Karpas-422 (cell line): ENCODE measurements at places on chromosomes 6 and 20.

GRCh38 chr6:127385668-127386430, 42.4 kb upstream of the ECHDC1 start:
- DNase-seq, result no peak

DNA sequence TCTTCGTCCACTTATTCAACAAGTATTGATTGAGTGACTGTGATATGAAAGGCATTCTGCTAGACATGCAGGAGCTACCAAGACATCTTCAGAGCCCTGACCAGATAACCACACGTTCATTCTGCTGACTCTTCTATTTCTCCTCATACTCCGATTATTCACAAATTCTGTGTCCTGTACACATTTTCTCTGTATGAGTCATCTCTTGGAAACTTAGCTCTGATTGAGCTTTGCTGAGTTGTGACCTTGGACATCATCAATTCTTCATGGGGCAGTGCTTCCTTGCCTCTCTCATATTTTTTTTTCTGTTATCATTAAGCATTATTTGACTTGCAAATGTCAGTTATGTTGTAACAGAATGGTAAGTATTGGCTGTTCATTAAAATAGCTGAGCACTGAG, 351.6 kb upstream of the CNR1 start:
- DNase-seq, result peak; percentile 10

- no peak for DNase-seq
Measured at GRCh38 chr20:4007383-4008025, 7.9 kb downstream of the RNF24 start.

DNA sequence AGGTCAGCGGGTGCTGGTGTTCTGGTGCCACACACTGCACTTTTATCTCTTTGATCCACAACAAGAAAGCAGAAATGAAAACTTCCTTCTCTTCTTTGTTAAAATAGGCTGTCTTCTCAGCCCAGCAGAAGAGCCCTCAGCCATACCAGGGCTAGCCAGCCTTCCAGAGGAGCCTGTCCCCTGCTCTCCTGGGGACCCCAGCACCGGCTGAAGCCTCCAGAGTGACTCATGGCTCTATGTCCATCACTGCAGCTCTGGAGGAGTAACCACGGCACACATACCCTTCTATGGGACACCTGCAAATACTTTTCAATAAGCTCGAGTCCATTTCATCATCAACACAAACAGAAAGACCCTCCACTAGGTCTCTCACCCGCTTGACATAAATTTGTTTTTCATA, 135.6 kb upstream of the CST7 start:
- DNase-seq, result no peak

DNA sequence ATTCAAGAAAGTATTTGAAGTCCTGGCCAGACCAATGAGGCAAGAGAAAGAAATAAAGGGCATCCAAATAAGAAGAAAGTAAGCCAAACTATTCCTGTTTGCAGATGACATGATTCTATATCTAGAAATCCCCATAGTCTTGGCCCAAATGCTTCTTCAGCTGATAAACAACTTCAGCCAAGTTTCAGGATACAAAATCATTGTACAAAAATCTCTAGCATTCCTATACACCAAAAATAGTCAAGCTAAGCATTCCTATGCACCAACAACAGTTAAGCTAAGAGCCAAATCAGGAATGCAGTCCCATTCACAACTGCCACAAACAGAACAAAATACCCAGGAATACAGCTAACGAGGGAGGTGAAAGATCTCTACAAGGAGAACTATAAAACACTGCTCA, 60.1 kb upstream of the PHIP start:
- DNase-seq, result no peak

DNA sequence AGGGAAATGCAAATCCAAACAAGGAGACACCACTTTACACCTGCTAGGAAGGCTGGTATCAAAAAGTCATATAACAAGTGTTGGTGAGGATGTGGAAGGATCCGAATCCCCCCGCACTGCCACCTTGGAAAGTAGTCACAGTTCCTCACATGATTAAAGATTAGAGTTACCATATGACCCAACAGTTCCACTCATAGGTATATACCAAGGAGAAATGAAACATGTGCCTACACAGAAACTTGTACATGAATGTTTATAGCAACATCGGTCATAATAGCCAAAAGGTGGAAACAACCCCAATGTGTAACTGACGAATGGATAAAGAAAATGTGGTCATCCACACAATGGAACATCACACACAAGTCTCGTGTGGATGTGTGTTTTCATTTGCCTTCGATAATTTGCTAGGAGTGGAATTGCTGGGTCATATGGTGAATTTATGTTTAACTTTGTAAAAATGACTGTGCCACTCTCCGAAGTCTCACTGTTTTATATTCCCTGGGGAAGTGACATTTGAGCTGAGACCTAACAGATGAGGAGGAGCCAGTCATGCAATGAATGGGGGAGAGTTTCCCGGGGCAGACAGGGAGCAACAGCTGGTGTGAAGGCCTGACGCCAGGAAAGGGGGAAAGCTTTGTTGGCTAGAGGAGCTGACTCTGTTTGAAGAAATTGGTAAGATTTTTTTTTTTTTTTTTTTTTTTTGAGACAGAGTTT, 125.9 kb upstream of the MLN start:
- no peak for DNase-seq

- DNase-seq, result no peak
Measured at GRCh38 chr6:156659822-156660198, 117.4 kb upstream of the ARID1B start.

DNA sequence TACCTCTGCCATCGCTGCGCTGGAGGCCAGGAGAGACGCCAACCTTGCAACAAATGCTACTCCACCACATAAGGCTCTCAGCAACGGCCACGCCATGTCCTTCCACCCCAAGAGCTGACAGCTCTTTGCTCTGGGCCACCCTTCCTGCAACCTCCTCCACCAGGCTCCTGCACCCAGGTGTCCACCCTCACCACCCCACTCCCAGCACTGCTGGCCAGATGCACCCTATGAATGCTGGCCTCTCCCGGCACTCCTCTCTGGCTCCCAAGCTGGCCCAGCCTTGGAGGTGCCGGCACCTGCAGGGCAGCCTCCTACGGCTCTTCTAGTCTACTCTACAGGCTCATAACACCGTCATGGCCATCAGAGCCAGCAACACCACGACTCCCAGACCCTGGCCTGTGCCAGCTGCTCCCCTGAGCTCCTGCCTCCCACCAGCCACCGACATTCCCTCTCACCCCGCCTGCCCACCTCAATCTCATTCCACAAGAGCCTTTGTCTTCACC, 11.2 kb downstream of the TAF4 start:
- no peak for DNase-seq

GRCh38 chr20:64242003-64242796, 13.3 kb upstream of the PCMTD2 start:
- no peak for DNase-seq

GRCh38 chr6:105596284-105596755, 193.4 kb upstream of the PREP start:
- DNase-seq, result no peak

DNA sequence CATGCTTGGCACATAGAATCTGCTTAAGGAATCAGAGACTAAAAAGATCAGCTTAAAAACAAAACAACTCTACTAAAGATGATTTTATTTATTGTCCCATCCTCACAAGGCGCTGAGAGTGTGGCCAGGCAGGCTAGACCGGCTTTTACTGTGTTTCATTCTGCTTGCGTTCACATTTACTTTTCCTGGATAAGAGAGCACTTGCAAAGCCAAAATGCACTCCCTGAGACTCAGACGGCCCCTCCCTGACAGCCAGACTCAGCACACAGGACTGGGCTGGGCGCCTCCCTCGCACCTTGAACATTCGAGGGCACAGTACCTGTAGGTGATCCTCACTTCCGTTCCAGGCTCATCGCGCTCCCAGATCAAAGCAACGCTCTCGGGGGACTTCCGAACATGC, 10.2 kb downstream of the ACSS1 start:
- DNase-seq, result no peak

GRCh38 chr20:46307999-46308257, 370 bp downstream of the CDH22 start:
- no peak for DNase-seq

DNA sequence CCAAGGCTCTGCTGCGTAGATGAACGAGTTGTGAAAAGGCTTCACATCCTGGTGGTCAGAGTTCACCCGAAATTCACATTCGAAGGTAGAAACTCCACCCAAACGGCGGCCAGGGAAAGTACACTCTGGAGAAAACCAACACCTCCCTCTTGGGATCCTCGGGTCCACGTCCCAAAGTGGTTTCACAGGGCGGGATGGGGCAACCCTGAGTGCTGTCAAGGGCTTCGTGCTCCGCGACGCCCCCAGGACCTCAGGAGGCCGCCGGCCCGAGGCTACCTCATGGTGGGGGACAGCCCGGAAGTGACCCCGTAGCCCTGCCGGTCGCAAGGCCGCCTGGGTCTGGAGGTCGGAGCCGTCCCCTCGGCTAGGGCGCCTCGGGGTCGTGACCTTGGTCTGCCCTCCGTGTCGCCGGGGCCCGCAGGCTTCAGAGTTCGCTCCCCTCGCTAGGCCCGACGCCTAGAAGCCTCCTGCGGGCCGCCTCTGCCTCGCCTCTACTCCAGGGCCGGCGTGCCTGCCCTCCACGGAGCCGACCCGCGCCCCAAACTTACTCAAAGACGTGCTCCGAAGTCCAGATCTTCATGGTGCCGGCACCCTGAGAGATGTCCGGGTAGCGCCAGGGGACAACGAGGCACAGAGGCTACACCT, at the start of gene PRELID3B:
Gene PRELID3B (minus strand): TSS at position 636 of the 645 bp plus-strand sequence. CDS start 56 bp downstream, at position 580.
- DNase-seq, result peak; percentile 66

DNA sequence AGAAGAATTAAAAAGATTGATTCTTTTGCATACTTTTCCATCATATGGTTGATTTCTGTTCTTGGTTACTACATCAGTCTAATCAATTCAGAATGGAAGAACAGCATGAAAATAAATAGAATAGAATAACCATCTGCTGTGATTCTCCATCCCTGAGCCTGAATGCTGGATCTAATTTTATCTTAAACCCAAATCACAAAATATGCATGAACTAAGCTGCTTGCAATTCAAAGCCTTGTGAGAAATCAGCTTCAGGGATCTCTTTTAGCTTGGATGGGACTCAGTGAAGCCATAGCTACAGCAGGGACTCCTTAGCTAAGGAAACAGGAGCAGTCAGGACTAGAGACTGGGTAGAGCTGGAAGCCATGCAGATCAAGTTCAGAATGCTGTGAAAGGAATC, 74.1 kb downstream of the TPBG start:
- DNase-seq, result no peak

DNA sequence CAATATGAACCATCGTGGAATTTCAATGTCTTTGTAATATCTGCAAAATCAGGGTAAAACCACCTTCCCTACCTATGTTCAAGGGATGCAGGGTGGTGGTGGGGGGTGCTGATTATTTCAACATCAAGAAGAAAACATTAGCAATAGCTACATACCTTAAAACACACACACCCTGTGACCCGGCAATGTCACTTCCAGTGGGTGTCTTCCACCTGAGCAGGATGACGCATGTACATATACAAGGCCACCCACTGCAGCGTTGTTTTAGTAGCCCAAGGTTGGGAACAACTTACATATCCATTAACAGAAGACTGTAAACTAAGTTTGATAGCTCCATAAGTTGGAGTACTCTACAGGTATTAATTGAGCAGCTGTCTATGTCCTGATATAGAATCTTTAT, 62.6 kb upstream of the SIRPG start:
- no peak for DNase-seq

DNA sequence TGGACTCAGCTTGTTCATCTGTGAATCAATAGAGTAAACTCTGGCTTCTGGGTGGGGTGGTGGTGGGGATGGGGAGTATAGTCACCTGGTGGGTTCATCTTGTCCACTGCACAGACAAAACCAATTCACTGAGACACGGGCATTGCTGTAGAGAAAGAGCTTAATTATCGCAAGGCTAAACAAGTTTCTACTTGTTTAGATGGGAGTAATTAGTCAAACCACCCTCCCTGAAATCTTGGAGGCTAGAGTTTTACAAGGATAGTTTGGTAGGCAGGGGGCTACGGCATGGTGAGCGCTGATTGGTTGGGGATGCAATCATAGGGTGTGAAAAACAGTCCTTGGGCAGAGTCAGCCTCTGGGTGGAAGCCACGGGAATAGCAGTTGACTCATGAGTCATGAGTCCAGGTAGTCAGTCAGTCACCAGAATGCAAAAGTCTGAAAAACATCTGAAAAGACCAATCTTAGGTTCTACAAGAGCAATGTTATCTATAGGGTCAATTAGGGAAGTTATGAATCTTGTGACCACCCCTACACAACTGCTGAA, 77.8 kb downstream of the STMND1 start:
- DNase-seq, result no peak

DNA sequence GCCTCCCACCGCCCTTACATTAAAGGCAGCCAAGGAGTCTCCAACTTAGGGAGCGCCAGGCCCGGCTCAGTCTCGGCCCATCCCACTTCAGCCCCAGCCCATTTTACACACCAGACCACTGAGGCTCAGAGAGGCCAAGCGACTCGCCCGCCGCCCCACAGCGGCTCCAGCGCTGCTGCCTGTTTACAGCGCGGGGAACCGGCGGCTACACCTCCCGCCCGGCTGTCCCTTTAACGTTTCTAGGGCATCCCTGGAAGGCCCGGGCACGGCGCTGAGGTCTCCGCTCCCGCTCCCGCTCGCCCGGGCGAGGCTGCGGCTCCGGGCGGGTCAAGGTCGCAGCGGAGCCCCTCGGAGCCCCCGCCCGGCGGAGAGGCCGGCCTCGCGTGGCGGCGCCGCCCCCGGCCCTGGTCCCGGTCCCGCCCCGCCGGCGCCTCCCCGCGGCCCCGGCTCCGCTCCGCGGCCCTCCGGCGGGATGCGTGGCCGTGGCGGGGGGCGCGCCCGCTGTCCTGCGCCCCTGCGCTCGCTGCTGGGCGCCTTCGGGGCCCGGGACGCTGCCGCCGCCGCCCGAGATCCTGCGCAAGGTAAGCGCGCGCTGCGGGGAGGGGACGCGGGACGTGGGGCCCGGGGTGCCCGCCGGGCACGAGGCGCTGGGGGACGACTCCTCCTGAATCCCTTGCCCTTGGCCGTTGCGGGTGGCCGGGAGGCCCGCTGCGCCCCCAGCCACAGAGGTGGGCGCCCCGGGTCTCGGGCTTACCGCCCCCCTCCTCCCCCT, 27.1 kb upstream of the PHACTR3 start:
- DNase-seq, result no peak

GRCh38 chr20:31676609-31676989, 38.9 kb downstream of the COX4I2 start:
- DNase-seq, result no peak

DNA sequence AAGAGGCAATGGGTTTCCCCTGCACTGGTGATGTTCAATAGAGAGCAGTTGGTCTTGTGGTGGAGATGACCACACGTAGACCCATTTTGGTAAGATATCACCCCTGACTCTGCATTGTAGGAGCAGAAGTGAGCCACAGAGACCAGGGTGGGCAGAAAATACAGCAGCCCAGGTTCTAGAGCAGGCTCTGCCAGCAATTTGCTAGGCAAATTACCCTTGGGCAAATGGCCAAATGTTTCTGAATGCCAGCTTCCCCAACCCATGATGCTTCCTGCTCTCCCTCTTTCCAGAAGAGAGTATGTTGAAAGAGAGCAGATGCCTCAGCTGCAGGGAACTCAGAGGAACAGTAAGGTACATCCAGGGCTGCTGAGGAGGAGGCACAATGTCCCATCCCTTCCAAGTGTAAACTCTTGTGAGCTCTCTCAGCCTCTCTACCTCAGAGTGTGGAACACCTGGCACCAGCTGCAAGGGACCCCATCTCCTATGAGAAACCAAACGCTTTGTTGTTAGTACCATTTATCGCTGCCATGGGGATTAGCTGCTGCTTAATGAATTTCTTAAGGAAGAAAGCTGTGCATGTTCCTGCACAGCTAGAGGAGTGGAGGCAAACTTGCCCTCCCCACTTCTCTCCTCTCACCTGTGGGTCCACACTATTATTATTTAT, 317.5 kb upstream of the MOCS1 start:
- peak; percentile 82 for DNase-seq
